GM12891 (cell line): ENCODE measurements at places on chromosomes 6 and 20.

GRCh38 chr6:146560607-146561006 is 17.0 kb downstream of the RAB32 start:
- DNase-seq, result no peak

DNA sequence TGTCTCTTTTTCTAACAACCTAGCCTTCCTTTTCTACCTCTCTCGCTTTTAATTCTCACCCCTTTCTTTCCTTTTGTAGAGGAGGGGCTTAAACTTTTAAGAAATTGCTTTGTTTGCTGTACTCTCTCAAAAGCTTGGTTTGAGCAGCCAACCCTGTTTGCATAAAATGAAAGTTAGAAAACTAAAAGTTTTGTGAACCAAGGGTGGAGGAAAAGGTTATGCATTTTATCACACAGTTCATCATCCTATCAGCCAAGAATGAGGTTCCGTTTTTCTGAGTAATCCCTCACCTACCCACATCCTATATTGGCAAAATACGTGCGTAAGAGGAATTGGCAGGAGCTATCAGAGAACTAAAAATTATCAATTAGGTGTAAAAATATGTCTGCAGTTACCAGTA is 42.8 kb upstream of the LOC128125822 start:
- DNase-seq, result no peak

GRCh38 chr20:50460608-50461267 is 49.4 kb upstream of the PTPN1 start:
- DNase-seq, result peak; percentile 62

DNA sequence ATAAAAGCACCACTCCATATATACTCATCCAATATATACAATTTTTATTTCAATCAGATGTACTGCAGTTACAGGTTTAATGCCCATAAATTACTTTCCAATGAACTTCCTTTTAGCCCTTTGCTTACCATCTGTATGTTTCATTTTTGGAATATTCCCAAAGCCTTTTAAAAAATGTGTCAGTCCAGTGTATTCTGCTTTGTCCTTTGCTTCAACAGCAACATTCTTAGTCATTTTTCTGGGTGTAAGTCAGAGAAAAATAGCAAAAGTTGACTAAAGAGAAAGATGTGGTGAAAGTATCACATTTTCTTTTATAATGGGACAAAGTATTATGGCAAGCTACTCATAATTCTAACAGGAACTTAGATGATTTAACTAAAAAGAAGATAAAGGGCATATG is 15.2 kb downstream of the DSE start:
- no peak for DNase-seq

DNA sequence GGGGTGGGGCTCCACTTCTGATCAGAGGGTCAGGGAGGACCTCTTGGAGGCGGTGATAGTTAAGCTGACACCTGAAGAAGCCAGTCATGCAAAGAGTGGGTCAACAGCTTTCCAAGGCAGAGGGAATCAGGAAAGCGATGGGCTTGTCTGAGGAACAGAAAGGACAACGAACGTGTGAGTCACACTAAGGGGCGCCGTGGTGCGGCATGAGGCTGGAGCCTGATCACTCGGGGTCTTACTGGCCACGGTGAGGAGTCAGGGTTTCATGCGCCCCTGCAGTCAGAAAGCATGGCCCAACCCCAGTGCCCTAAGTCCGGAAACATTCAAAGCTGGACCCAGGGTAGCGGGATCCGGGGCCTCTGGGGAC is 50.6 kb upstream of the SLC32A1 start:
- no peak for DNase-seq
